Activated CD4-positive, alpha-beta T cell treated with anti-CD3 and anti-CD28 coated beads, Interleukin-2, amount 10 ng/mL, durations not matched to agents 24 days and 14 days (primary cell): ENCODE measurements at places on chromosomes 16 and 17. TPM values are rescaled to one million over a fixed set of nuclear protein-coding genes. Genes with fewer than 3 reads are reported as not detected.

GRCh38 chr17:37064206-37064605 lies 115.5 kb downstream of the AATF start:
- no peak for DNase-seq

GRCh38 chr17:50169121-50169764 lies 3.4 kb downstream of the SGCA start:
- peak; percentile 89 for DNase-seq

DNA sequence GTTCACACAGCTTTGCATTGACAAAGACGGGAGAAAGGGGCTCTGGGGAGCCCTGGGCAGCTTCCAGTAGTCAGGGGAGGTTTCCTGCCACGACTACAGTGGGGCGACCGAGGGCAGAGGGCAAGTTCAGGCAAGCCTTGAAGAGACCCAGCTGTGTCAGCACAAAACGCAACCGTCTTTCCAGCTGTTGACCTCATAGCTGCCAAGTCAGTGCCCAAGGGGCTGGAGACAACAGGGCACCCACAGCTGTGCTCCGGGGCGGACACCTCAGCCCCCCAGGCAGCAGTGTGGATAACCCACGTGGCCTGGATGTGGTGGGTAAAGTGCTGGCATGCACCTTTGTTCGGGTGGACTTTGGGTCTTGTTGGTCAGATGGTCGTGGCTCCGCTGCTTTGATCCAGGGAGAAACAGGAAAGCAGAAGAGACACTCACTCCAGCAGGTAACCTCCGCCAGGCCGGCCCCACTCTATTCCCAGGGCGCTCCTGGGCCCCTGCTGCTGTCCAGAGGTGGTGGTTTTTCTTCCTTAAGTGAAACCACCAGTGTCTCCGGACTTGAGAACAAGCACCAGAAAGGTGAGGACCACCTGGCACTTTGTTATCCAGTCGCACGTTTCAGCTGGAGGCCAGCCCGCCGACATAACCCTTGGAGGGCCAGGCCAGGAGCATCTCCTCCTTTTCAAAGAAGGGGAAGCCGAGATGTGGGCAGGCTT lies 17.6 kb upstream of the CBX2 start:
- no peak for DNase-seq

- DNase-seq: no peak
These were observed 167.1 kb upstream of the CIBAR2 start for GRCh38 chr16:85279402-85279801.

Gene ANKRD13B
- 43.1 and 49.8 TPM in 2 replicates for total RNA-seq
